ENCODE measurements at places on chromosomes 3 and 15. TPM values are rescaled to one million over a fixed set of nuclear protein-coding genes. Genes with fewer than 3 reads are reported as not detected.

GASK1A gene
- polyA plus RNA-seq, result 0.48 TPM

DCUN1D1 gene
- polyA plus RNA-seq, result 8.2 TPM

SEMA5B gene
- polyA plus RNA-seq, result 4.2 TPM

TLR9 gene
- polyA plus RNA-seq, result not detected

RTP1 gene
- not detected for polyA plus RNA-seq

GRK7 gene
- polyA plus RNA-seq, result not detected

MRPS11 gene
- polyA plus RNA-seq, result 47.5 TPM

MEIS2 gene
- 50.1 TPM for polyA plus RNA-seq

PLD1 gene
- 13.3 TPM for polyA plus RNA-seq

GOLGA8T gene
- polyA plus RNA-seq, result 0.04 TPM

NOX5 gene
- 0.06 TPM for polyA plus RNA-seq

FANCD2OS gene
- not detected for polyA plus RNA-seq

GOLGA8S gene
- polyA plus RNA-seq, result 0.03 TPM

CCDC54 gene
- polyA plus RNA-seq, result not detected

CTXN2 gene
- not detected for polyA plus RNA-seq

SLC25A20 gene
- polyA plus RNA-seq, result 45.7 TPM

ST8SIA2 gene
- polyA plus RNA-seq, result 1.2 TPM

SENP8 gene
- 3.2 TPM for polyA plus RNA-seq

CLDN1 gene
- 0.29 TPM for polyA plus RNA-seq

CLDN11 gene
- polyA plus RNA-seq, result 1.6 TPM
